Suprapubic skin (tissue), 4 donors: ENCODE measurements at places on chromosomes 13 and 19. TPM values are rescaled to one million over a fixed set of nuclear protein-coding genes. Genes with fewer than 3 reads are reported as not detected.

Gene TMEM272
- 0.17 TPM for total RNA-seq

Gene C19orf12
- 19.6 TPM for total RNA-seq

Gene FSD1
- total RNA-seq, result not detected

Gene FUT6
- 0.25 TPM for total RNA-seq

Gene METTL21C
- not detected for total RNA-seq

Gene CPAMD8
- 5.4 TPM for total RNA-seq

Gene SAE1
- total RNA-seq, result 39.7 TPM

Gene MIER2
- 49.5 TPM for total RNA-seq

Gene PALM
- 28.0 TPM for total RNA-seq

Gene KLK4
- total RNA-seq, result not detected

Gene SCN1B
- 3.4 TPM for total RNA-seq

Gene EXOSC5
- 25.2 TPM for total RNA-seq

Gene MAB21L1
- total RNA-seq, result 2.2 TPM

Gene MCEMP1
- total RNA-seq, result 1.4 TPM

Gene ZNF835
- 0.34 TPM for total RNA-seq

Gene ZNF850
- 6.8 TPM for total RNA-seq

Gene UFM1
- total RNA-seq, result 56.7 TPM

Gene CRX
- not detected for total RNA-seq

Gene ZIK1
- 5.7 TPM for total RNA-seq
